ENCODE measurements at places on chromosomes 11 and 22. TPM values are rescaled to one million over a fixed set of nuclear protein-coding genes. Genes with fewer than 3 reads are reported as not detected.

DNA sequence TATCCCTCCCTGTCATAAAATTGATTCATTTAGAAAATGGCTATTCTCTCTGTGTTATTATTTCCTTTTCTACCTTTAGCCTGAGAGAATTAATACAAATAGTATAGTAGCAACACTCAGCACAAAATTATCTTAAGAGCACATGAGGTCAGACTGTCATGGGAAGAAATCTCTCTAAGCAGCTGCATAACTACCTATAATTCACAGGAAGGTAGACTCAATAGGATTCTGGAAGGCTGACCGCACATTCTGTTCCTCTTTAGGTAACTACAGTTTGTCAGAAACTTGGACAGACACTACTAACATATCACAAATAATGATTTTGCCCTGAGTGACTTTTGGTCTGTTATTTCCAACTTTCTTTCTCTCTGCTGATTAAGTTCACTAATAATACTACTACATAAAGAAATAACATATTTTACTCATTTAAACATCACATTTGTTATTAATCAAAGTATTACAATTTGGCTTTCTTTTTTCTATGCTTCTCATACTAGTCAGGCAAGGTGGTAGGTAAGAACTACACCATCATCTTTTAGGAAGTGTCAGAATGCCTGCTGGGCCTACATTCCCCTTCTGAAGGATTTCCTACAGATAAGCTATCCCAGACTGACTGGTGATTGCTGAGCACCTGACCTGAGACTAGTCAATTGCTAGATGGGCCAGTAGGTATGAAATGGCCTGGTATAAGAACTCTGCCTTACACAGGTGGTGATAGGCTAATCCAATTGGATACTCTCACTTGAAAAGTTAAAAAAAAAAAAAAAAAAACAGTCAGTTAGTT lies 325.1 kb downstream of the DLG2 start:
- DNase-seq: no peak

GRCh38 chr11:128045094-128045725 lies 542.1 kb downstream of the ETS1 start:
- no peak for DNase-seq

- no peak for DNase-seq
These were observed 3.9 kb upstream of the PLA2G3 start for GRCh38 chr22:31144223-31144622.

GRCh38 chr22:25172153-25172552 lies 27.5 kb upstream of the CRYBB3 start:
- no peak for DNase-seq

DNA sequence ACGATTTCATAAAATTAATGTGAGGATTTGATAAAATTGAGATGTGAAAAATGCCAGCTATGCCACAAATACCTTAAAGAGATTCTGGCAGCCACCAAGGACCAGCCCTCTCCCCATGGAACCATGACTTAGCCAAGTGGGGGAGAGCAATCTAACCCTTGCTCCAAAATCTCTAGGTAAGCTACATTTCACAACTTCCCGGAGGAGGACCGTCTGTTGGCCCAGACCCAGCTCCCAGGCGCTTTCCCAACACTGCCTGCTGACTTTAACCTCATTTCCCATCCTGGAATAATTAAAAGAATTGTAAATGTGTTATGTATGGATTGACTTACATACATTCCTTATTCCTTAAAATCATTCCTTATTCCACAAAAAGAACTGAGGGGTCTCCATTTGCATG lies 47.5 kb upstream of the TENM4 start:
- DNase-seq: no peak

GRCh38 chr11:8773916-8774539 lies 91.4 kb downstream of the RPL27A start:
- DNase-seq: no peak

Gene INPP5J
- total RNA-seq: 20.7 TPM

Gene P2RX3
- total RNA-seq: 1.4 TPM

Gene CD3G
- 0.16 TPM for total RNA-seq

Data from left ventricle myocardium inferior (tissue), 1 donor.